Naive B cell (primary cell): ENCODE measurements at places on chromosomes 12 and 14. TPM values are rescaled to one million over a fixed set of nuclear protein-coding genes. Genes with fewer than 3 reads are reported as not detected.

Gene PRPH
- polyA plus RNA-seq: not detected

Gene KLHL28
- 42.1 TPM for polyA plus RNA-seq

Gene KLRB1
- polyA plus RNA-seq: 0.65 TPM

Gene AQP2
- polyA plus RNA-seq: not detected

Gene ACVR1B
- polyA plus RNA-seq: 1.1 TPM

Gene BCL2L14
- polyA plus RNA-seq: not detected

Gene AKAP3
- polyA plus RNA-seq: not detected

Gene SLC25A47
- polyA plus RNA-seq: not detected

Gene DTD2
- 26.0 TPM for polyA plus RNA-seq

Gene GZMB
- 1.4 TPM for polyA plus RNA-seq

Gene GPR68
- not detected for polyA plus RNA-seq

Gene RIMBP2
- polyA plus RNA-seq: not detected

Gene MARS1
- 55.7 TPM for polyA plus RNA-seq

Gene MYBPC1
- polyA plus RNA-seq: not detected

Gene WNK1
- 15.7 TPM for polyA plus RNA-seq

Gene MMP19
- polyA plus RNA-seq: not detected
